ENCODE measurements at places on chromosomes 4 and X.

GRCh38 chrX:100663642-100664041, 19.6 kb downstream of the SRPX2 start:
- DNase-seq = no peak

DNA sequence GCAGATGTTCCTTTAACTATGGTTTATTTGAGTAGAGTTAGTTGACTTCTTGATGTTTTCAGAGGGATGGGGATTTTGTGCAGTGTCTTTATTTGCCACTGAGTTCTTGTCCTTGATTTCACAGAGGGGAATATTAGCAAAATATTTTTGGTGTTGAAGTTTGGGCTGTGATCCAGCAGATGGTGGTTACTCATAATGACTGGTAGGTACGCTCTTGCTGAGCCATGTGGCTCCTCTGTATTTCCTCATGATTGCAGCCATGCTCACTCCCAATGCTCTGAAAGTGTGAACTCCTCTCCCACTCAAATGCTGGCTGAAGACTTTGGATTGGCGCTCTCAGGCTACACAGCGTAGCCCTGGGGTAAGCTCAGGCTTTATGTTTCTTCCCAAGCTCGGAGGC, 77.7 kb downstream of the KLF8 start:
- no peak for DNase-seq

- DNase-seq = no peak
Measured at GRCh38 chr4:77776182-77777134, 42.7 kb downstream of the CNOT6L start.

- no peak for DNase-seq
Measured at GRCh38 chr4:186806679-186807421, 83.2 kb upstream of the FAT1 start.

- DNase-seq = no peak
Measured at GRCh38 chrX:123199338-123199737, 15.3 kb downstream of the GRIA3 start.

GRCh38 chr4:1716065-1716945, 4.2 kb upstream of the SLBP start:
- DNase-seq = no peak

DNA sequence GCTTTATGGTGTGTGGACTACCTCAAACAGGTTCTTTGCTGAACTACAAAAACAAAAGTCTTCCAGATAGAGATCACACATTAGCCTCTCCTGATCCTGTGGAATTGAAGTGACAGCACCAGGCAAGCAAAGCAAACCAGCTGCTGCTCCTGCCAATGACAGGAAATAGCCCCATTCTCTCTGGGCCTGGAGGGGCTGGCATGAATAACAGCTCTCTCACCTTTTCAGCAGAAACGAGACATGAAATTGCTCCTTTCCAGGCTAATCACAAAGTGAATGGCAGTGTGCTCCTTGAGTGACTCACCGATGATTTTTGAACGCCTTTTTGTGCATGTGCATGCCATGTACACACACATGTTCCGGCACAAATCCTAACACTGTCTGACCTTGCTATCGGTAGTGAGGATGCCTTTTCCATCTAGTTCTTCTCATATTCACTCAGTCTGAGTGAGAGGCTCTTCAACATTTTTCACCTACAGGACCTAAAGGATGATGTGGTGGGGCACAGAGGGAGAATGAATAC, 24.4 kb downstream of the MFAP3L start:
- DNase-seq = no peak

- DNase-seq = no peak
Measured at GRCh38 chr4:74318276-74318675, 10.0 kb downstream of the EPGN start.

DNA sequence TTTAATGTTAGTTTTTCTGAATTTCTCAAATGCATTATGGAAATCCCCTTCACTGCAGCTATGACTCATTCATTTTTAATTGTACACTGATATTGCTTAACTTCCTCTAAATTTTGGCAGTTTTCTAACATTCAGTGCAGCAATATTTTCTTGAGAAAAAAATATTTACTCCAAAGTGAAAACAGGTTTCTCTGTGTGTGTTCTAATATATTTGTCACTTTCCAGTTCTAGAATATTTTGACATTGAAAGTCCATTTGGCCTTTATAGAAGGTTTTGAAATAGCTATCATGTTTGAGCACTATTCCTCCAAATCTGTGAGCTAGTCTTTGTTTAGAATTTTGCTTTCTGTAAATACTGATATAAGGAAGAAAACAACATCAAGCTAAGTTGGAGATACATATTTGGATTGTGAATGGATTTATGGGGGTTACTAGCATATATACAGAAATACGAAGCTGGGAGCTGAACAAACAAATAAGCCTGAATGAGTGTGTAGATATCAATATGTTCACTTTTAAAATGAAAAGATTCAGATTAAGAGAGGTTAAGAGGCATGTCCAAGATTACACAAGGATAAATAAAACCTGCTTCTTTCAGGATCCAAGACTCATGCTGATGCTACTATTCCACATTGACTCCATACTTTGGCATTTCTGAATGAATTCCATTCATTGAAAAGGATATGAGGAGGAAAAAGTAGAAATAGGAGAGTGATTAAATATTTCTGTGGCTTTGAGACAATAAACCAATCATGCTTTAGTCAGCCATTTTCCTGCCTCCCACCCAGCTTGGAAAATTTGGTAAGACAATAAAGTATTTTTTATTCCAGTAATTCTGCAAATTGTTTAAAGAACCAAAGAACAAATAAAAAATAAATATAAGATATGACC, 57.3 kb upstream of the SLIT2 start:
- no peak for DNase-seq

GRCh38 chr4:89752932-89753598, 83.9 kb downstream of the SNCA start:
- peak; percentile 47 for DNase-seq

GRCh38 chrX:24264383-24264782, 49.5 kb downstream of the SUPT20HL2 start:
- no peak for DNase-seq

Measured in NCI-H1694 treated with DMSO at 0.1 percent for 48 hours (cell line).